CD4-positive, alpha-beta T cell treated with Interleukin-10 for 1 hour (primary cell): ENCODE measurements at places on chromosomes 4 and X.

DNA sequence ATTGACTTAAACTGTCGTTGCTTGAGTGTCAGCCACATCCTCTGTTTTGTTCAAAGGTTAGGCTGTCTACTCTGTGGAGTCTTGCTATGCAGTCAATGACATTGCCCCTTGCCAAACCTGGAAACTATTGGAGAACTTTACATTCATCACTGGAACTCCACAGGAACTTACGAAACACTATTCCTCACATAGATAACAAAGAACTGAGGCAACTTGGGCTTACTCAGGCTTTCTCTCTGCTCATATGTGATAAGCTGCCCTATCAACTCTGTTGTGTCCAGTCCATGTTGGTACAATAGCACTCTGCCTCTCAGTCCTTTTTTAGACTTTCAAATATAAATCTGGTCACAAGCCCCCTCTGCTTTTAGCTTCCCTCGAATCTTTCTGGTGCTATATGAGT is 9.4 kb downstream of the NPY5R start:
- no peak for DNase-seq

GRCh38 chr4:6229095-6229494 is 28.7 kb upstream of the JAKMIP1 start:
- no peak for DNase-seq

- DNase-seq: no peak
Observed at GRCh38 chr4:152957437-152958171, 21.5 kb downstream of the FHDC1 start.

GRCh38 chrX:68945603-68946228 is 116.9 kb downstream of the EFNB1 start:
- no peak for DNase-seq

- DNase-seq: no peak
Observed at GRCh38 chr4:26905172-26905571, 44.5 kb downstream of the STIM2 start.

DNA sequence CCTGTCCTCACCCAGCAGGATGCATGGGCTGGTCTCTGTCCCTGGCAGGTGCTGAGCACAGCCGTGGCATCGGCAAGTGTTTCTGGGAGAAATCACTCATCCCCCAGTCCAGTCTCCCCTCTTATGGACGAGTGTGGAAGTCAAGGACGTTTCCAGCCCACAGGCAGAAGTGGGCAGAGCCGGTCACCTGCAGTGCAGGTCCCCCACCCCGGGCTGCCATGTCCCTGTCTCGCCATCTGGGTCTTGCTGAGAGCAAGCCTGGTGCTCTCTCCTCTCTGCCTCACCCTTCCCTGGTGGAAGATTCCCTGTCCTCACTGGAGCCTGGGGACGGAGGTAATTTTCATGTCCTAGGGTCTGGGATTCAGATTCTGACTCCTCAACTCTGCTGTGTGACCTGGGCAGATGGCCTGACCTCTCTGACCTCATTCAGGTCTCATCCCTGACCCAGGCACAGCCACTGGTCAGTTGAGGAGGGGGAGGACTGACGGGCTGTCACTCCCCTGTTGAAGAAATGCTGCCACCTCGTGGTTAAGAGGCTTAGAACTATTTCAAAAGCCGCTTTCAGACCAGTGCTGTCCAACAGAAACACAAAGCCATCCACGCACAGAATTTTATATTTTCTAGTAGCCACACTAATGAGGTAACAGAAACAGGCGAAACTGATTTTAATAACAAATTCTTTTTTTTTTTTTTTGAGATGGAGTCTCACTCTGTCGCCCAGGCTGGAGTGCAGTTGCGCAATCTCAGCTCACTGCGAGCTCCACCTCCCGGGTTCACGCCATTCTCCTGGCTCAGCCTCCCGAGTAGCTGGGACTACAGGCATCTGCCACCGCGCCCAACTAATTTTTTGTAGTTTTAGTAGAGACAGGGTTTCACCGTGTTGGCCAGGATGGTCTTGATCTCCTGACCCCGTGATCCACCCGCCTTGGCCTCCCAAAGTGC is 1.8 kb downstream of the CPZ start:
- DNase-seq: no peak

DNA sequence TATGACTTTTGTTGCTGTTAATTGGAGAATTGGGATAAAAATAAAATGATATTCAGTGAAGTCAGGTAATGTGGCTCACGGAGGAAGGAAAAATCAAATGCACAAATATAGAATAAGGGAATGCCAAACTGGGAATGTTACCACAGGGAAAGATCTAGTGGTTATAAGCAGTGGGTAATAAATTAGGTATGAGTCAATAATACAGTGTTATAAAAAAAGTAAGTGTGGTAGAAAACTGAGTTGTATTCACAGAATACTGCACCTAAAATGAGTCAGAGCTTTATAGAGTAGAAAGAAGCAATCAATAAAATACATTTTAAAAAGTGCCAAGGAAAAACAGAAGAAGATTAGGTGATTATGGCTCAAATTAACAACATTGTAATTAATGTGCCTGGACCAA is 34.5 kb downstream of the INTS12 start:
- no peak for DNase-seq

DNA sequence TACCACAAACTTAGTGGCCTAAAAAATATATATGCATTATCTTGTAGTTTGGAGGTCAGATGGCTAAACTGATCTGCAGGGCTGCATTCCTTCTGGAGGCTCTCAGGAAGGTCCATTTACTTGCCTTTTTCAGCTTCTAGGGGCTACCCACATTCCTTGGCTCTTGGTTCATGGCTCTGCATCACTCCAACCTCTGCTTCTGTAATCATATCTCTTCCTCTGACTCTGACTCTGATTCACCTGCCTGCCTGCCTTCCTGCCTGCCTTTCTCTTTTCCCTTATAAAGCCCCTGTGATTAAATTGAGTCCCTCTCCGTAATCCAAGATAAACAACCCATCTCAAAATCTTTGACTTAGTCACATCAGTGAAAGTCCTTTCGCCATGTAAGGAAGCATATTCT is 25.0 kb upstream of the FRMPD4 start:
- DNase-seq: no peak
